Hypothalamus (tissue), 51 donors: ENCODE measurements at places on chromosomes 7 and 10.

GRCh38 chr7:26489391-26489790 lies 197.7 kb downstream of the SNX10 start:
- DNase-seq, result no peak

GRCh38 chr10:65413001-65413400 lies 1512.8 kb upstream of the LRRTM3 start:
- DNase-seq, result no peak

GRCh38 chr7:79547132-79547531 lies 93.7 kb upstream of the MAGI2 start:
- DNase-seq, result no peak

DNA sequence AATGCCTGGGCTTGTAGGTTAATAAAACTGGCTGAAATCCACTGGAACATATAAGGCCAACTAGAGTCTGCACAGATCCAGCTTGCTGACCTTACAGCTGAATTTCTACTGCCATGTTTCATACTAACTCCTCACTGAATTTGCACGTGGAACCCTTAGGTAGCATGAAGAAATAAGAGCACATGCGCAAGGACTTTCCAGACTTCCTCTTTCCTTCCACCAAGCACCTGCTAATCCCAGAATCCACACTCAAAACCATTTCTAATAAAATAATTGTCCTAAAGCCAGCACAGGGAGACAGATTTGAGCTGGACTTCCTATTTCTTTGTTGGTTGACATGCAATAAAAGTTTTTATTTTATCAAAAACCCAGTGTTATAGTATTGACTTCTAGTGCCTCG lies 46.8 kb downstream of the NPVF start:
- DNase-seq, result no peak

DNA sequence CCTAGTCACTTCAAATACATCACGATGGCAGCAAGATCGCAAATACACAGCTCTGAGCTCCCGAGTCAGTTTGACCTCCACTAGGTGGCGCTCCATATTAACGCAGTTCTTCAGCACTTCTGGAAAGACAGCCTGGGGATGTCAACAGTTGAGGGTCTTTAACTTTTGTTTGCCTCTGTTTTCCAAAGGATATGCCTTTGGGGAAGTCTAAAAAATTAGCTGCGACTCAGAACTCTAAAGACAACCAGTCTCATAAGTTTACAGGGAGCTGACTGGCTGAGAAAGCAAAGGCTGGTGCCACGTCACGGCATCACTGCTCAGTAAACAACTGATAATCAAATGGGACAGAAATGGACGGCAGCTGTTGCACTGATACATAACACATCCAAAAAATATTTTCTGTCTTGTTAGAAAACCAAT lies 458.8 kb downstream of the SORCS1 start:
- DNase-seq, result no peak

DNA sequence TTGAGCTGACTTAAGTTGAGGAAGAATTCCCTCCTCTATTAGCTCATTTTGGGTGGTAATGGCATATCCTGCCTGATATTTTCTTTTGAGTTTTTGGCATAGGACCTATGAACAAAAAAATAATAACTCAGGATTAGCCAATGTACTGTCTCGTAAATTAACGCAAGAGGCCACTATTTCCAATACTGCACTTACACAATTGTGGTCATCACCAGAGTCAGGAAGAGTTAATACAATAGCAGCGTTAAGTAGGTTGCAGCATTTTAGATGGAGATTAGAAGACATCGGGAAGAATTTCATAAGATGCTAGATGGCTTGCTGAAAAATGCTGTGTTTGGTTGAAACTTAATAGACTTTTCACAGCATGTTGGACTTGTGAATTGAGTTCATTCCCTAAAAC lies 36.4 kb downstream of the ANTXRL start:
- no peak for DNase-seq

DNA sequence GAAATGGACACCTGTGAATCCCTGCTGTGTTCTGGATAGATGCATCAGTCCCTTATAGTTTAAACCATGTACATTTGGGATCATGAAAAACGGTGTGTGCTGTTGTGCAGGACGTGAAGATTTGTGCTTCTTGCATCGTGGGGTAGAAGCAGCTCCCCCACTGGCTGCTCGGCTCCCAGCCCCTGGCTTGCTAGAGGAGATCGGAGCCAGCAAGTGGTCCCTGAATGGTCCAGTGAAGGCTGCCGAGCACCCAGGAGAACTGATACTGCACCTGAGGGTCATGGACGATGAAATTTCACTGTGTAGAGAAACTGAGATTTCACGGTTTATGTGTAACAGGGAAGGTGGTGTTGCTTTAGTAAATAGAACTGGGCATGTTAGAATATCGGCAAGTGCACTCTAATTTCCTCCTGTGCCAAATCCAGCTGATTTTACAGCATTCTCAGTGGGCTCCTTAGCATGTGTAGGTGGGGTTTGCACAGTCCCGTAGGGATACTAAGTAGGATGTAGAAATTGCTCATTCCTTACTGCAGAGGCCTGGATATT lies 655.1 kb upstream of the FOXK1 start:
- no peak for DNase-seq
